Left renal cortex interstitium (tissue), 4 donors: ENCODE measurements at places on chromosomes 2 and 18. TPM values are rescaled to one million over a fixed set of nuclear protein-coding genes. Genes with fewer than 3 reads are reported as not detected.
A peak's percentile ranks its signal among the peaks of the same experiment; 100 is the strongest.

GRCh38 chr2:173374634-173375033 lies 20.0 kb downstream of the CDCA7 start:
- DNase-seq, result no peak

- DNase-seq, result peak; percentile 24
These were observed 102.0 kb downstream of the MAP2 start for GRCh38 chr2:209525834-209526281.

- no peak for DNase-seq
These were observed 120.2 kb downstream of the CLIP4 start for GRCh38 chr2:29235411-29235810.

DNA sequence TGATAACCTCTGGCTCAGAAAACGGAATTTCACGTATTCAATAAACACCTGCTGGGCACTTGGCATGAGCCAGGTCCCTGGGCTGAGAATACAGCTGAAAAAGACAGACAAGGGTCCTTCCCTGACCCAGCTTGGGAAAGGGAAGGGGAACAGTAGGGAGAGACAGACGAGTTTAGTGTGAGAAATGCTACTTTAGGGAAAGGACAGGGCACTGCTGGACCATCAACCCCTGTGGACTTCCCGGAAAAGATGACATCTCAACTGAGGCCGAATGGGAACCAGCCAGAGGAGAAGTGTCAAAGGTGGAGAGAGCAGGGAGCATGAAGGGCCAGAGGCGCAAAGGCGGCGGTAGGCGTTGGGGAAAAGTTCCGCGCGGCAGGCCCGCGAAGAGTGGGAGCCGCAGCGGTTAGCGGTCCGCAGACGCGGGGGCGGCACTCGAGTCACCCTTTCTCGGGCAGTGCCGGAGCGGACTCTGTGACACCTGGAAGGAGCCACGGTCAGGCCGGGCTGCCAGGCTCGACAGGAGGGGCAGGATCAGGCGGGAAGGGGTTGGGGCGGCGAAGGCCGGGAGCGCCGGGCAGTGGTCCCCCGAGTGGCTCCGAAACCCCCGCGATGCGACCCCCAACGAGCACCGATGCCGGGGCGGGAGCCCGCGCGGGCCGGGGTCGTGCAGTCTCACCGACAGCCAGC lies 519 bp downstream of the TEX261 start:
- DNase-seq, result no peak

DNA sequence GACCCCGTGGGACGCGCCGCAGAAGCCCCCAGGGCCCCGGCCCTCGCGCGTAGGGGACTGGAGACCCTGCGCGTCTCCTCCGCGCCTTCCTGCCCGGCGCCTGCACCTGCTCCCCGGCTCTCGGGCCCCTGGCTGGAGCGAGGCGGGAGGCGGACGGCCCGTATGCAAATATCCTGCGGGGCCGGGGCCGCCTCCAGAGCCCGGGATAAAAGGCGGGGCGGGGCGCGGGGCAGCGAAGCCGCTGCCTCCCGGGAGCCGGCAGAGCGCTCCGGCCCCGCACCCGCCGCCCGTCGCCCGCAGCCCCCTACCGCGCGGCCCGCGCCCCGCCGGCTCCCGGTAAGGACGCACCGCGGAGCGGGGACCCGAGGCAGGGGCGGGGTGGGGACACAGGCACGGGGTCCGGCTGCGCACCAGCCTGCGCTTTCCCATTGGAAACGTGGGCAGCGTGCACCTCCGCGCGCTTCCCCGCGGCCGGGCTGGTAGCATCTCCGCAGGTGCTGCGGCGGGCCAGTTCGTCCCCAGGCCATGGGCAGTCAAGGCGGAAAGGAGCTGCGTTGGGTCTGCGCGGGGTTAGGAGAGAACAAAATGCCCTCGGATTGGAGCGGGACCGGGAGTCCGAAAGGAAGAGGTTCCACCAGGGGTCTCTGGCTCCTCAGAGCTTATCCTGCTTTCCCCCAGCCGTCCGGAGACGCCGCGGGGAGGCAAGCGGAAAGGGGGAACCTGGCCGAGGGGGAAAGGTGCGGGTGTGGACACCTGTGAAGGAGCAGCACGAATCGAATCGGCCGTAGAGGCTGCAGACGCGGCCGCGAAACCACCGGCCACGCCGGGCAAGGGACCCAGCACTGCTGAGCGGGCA lies at the start of gene ATP6V1C2:
Gene ATP6V1C2, plus strand, starts transcription at position 235 of the 856 bp plus-strand sequence. CDS start 1,220 bp downstream, outside the sequence.
- DNase-seq, result no peak

GRCh38 chr2:167651406-167652151 lies 595.8 kb downstream of the STK39 start:
- DNase-seq, result no peak

GRCh38 chr18:70385474-70385873 lies 96.6 kb downstream of the SOCS6 start:
- no peak for DNase-seq

DNA sequence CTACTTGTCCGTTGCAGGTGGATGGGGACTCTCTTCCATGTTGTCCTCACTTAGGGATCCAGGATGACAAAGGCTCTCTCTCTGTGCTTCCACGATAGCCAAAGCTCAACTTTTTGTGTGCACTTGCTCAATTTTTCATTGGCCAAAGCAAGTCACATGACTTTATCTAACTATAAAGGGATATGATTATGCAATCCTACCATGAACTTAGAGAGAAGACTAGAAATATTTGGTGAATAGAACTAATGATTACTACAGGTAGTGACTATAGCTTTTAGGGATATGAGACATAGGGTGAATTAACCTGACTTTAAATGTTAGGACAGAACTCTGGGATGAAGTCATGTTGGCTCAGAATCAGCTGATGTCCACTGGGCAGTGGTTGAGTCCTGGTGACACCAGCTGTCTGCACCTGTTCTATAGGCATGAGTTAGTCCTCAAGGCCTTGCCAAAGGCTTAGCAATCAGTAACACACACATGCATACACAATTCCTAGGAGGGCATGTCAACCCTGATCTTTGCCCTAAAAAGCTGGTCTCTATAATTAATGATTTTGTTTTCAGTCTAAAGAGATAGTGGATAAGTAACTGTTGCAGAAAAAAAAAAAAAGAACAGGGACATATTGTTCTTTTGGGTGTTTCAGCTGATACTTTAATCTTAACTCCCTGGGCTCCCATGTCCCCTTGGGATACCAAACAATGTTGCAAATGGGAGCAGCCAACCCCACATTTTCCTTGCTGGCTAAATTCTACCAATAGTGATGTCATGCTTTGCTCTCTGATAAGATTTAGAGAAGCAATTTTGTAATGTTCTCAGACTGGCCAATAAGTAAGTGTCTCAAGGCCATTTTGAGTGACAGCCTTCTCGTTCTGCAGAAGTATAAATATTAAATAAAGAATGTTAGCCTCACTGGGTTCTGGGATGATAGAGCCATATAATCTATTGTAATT lies 12.5 kb upstream of the HK2 start:
- DNase-seq, result no peak

- DNase-seq, result no peak
These were observed 79.2 kb downstream of the SETBP1 start for GRCh38 chr18:44759925-44760342.

- DNase-seq, result no peak
These were observed 5.7 kb downstream of the SCN3A start for GRCh38 chr2:165198181-165198580.

DNA sequence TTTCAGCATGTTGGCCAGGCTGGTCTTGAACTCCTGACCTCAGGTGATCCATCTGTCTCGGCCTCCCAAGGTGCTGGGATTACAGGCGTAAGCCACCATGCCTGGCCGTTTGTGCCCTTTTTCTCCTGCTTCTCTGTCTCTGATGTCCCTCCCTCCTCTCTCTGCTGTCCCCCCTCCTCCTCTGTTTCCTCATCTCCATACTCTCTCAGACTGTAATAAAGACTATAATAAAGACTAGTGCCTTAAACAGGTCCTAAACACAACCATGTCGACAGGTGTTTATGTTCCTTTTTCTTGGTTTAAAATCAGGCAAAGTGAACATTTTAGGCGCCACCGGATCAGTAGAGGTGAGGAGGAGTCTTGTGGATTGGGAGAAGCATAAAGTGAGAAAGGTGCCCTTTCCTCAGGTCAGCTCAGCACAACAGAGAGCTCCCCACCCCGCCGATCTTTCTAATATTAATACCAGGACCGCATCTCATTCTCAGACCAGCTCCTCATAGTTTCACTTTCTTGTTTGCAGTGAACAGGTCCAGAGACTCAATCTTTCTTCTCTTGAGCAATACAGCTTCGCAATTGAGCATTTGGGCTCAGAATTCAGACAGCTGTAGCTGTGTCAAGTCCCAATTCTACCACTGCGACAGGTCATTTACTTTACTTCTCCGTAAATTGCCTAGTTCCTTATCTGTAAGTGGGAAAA lies 23.7 kb downstream of the TIMM21 start:
- DNase-seq, result no peak

DNA sequence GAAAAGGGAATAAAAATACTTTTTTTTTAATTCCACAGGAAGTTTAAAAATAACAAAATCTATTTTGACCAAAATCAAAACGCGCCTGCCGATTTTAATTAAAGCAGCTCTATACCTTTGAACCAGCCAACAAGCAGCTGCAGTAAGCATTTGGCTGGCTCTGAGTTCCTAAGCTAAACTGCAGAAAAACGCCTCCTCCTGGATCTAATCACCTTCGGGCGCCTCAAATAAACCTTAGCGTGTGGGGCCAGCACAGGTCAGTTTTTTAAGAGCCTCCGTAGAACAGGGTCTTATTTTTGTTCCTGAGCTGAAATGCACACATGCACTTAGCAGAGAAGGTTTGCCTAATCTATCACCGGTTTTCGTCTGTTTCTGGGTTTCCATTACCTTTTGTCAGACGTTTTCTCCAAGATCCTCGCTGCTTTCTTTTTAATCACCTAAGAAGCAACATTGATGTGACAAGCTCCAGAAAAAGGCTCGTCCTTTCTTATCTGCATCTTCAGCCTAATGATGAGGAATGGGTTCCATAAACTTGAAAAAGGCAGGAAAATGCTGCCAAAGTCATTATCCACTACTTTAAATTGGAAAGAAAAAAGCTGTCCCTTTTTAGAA lies 64.7 kb upstream of the HNRNPA3 start:
- DNase-seq, result no peak

DNA sequence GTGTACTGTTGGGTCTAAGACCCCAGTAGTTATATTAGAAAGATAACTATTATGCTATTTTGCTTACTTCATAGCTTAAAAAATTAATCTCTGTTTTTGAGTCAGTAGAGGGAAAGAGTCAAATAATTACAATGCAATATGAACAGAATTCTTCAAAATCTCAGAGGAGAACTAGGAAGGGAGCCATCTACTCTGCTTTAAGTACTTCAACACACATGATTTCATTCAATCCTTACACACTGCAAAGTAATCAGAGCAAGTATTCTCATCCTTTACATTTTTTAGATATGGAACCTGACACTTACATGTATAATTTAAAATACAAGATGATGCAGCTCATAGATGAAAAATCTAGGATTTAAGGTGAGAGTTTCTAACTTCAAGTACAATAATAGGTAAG lies 27.7 kb downstream of the COL5A2 start:
- no peak for DNase-seq

Gene GPR35
- polyA plus RNA-seq, result 1.1 TPM

Gene UCN
- 0.79 TPM for polyA plus RNA-seq

Gene SERPINB12
- not detected for polyA plus RNA-seq

Gene CDH7
- polyA plus RNA-seq, result 16.4 TPM

Gene PECR
- 36.3 TPM for polyA plus RNA-seq

Gene FIGN
- polyA plus RNA-seq, result 12.0 TPM

Gene SLC5A7
- polyA plus RNA-seq, result 0.76 TPM

Gene VSNL1
- polyA plus RNA-seq, result 5.8 TPM

Gene KCNG3
- polyA plus RNA-seq, result 1.1 TPM
